ENCODE measurements at places on chromosomes 13 and 19.

DNA sequence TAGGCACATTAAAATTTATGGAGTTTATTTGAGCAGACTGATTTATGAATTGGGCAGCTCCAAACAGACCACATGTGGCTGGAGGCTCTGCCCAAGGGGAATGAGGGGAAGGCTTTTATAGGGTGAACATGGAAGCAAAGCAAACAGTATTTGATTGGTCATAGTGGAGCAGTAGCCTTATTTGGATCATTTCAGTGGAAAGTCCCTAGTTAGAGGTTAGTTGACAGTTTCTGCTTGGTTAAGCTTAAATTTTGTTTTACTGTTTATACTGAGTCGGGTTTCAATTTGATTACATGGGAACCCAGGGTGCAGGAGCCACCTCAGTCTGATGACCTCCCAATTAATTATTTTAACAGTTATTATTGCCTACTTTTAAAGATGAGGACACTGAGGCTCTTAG, 140.5 kb downstream of the NDFIP2 start:
- DNase-seq = no peak

- DNase-seq = no peak
Observed at GRCh38 chr13:93956426-93956825, 523.1 kb downstream of the DCT start.

GRCh38 chr13:25085125-25085742, 10.7 kb upstream of the PABPC3 start:
- peak; percentile 66 for DNase-seq

GRCh38 chr13:44876782-44877324, 112.4 kb downstream of the NUFIP1 start:
- no peak for DNase-seq

DNA sequence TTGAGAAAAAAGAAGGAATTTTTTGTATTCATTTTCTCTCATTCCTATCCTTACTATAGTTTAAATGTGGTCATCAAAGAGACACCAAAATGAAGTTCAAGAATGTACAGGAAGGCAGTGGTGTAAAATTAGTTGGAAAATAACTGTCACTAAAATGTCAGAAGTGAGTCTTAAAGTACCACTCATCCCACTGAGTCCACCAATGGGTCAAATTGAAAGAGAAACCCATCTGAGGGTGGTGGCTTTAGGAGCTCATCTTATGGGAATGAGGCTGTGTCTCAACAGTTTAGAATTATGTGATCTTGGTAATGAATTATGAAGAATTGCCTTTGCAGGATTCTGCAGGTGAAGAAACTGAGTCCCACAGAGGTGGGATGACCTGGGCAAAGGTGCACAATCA, 403.5 kb downstream of the FGF9 start:
- no peak for DNase-seq

DNA sequence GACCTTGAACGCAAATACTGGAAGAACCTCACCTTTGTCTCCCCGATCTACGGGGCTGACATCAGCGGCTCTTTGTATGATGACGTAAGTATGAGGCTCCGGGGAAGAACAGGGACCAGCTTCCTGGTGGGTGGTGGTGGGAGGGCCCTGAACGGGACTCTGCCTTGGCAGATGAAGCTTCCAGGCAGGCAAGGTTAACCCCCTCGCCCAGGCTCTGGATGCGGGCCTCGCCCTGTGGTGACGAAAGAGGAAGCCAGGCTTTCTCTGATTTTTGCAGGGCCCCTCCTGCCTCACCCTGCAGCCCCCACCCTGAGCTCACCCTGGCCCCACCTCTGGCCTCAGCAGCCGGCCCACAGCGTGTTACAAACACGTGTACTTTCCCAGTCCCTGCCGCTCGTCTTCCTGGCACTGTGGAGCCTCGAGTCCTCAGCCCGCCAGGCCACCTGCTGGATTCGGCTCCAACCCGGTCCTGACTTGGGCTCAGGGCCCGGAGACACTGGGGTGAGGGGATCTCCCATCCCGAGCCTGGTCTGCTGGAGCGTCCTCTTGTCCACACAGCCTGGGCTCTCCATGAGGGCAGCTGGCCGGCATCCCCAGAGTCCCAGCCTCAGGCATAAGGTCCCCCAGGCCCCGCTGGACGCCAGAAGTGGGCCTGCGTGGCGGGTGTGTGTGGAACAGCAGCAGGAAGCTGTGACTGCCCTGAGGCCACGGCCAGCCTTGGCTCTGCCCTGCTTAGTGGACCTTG, 72.4 kb downstream of the KDM4B start:
- no peak for DNase-seq

DNA sequence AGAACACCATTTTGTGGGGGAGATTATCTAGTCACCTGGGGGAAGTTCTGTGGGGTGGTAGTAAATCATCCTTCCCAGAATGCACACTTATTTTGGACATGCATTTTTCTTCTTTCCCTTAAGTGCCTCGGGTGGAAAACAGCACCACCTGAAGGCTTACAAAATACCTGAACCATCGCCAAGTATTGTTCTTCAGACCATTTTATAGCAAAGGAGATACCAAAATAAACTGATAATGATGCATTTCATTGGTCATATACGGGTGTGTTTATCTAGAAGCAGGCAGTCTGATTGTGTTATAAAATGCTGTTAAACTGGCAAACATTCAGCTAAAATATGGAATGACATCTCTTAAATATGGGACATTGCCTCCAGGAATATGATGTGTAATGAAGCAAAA, 1034.7 kb downstream of the SLITRK1 start:
- DNase-seq = peak; percentile 25

DNA sequence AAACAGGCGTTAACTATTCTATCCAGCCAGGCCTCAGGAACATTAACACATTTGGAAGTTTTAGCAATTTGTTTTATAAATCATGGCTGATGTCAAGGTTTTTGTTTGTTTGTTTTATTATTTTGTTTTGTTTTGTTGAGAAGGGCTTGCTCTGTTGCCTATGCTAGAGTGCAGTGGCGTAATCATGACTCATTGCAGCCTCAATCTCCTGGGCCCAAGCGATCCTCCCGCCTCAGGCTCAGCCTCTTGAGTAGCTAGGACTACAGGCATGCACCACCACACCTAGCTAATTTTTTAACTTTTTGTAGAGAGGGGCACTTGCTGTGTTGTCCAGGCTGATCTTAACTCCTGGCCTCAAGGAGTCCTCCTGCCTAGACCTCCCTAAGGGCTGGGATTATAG, 28.3 kb downstream of the NUP58 start:
- peak; percentile 79 for DNase-seq

DNA sequence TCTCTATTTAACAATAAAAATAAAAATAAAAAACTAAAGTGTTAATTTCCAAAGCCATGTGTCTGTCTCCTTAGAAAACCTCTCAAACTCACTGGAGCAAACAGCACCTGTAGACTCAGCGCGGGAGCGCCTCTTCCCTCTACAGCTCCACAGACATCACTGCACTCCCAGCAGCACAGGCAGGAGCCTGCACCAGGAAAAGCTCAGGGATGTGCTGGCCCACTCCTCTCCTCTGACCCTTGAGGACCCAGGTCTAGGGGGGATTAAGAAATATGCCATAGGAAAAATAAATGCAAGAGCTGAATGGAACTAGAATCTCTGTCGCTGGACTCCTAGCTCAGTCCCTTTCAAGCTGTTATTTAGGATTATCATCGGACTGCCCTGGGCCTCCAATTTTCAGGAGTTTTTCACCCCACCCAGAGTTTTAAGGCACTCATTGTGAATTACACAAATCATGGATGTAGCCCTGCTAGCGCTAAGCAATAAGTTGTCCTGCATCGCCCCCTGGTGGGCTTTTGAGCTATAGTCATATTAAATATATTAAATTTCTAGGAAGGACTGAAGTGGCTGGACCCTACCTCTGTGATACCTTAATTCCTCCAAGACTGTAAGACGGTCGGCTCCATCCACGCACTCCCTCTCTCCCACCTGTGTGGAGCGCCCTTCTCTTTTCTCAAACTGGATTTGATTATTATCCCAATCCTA, 333.9 kb downstream of the UQCRFS1 start:
- peak; percentile 35 for DNase-seq

GRCh38 chr19:3683405-3684053, 16.7 kb downstream of the PIP5K1C start:
- peak; percentile 83 for DNase-seq

- no peak for DNase-seq
Observed at GRCh38 chr13:111065698-111066097, 49.4 kb upstream of the ARHGEF7 start.

GRCh38 chr13:48944221-48944620, 31.5 kb upstream of the FNDC3A start:
- no peak for DNase-seq

- peak; percentile 67 for DNase-seq
Observed at GRCh38 chr19:48190288-48190884, 19.9 kb downstream of the ZSWIM9 start.

- no peak for DNase-seq
Observed at GRCh38 chr19:33388231-33388724, 14.8 kb downstream of the CEBPG start.

DNA sequence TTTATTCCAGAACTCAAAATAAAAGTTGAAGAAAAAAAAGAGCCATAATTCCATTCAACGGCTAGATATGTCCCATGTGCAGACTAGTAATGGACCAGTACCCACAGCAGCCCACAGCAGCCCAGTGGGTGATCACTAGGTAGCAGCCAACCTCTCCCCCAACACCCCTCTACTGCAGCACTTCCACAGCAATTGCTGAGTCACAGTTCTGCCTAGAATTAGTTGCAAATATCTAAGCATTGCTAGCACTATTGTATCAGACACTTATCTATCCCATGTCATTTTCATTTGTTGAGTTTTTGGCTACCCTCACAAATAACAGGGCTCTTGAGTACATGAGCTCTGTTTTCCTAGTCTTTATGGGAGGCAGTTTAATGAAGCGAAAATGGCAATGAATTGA, 258.7 kb downstream of the RAP2A start:
- no peak for DNase-seq

DNA sequence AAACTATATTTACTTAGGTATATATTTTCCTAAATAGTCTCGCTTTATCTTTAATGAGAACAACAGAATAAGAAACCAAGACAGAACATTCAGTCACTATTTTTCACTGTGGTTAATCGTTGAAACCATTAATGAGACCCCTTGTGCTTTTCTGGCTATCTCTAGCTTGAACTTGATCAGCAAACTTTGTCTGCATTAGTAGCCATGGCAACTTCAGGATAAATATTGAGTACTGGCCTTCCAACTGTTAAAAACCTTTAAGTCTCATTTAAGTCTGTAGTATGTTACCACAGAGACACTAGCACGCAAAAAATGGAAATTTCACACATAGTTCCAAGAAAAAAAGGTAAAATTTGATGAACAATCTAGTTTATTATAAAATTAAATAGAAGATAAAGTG, 946.0 kb downstream of the SLITRK5 start:
- DNase-seq = no peak

DNA sequence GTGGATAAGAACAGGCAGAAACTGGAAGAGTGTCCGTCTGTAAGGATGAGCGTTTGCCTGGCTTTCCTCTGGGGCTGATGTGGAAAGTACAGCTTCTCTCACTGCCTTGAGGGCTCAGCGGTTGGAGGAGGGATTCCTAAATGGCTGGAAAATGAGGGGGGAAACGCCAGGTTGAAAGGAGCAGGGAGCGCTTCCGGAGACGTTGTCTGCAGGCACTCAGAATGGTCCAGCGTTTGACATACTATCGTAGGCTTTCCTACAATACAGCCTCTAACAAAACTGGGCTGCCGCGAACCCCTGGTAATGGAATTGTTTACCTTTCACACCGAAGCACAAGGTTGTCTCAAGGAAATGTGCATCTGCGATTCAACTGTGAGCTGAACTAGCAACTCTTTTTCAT, 39.9 kb downstream of the MRPL57 start:
- no peak for DNase-seq

DNA sequence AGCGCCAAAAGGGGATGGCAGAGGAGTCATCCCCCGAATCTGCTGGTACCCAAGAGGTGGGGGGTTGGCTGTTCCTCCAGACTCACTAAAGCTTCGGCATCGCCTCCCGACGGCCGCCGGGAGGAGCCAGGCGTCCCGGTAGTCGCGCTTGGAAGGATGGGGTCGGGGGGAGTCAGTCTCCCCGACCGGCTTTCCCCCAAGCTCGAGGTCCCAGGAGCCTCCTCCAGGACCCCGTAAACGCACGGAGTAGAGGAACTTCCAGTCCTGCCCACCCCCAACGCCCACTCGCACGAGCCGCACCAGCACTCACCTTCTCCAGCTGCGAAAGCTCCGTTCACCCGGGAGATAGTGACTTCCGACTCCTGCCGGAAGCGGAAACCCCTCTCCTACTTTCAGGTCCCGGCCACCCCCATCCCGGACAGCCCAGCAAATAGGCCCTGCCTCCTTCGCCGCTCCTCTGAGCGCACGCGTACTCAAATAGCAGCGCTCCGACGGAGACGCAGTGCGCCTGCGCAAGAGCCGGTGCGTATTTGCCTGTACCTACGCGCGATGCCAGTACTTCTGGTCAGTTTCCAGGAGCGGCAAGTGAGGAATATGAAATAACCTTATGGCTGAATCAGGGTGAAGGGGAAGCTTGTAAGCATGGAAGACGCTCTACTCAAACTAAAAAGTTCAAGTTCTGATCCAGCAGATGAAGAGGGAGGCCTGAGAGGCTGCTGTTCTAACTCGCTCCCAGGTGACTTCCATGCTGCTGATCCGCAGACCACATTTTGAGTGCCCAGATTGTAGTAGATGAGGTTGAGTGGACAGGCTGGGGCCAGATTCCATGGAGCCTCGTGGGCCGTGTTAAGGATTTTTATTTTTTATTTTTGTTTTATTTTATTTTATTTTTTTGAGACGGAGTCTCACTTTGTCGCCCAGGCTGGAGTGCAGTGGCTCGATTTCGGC, at the start of gene ELOF1:
ELOF1 (minus strand) TSS at position 350 of the 948 bp plus-strand sequence. CDS start 4,883 bp downstream, outside the sequence.
- peak; percentile 99 for DNase-seq
